Thymus (tissue), 14 donors: ENCODE measurements at places on chromosomes 5 and 9. TPM values are rescaled to one million over a fixed set of nuclear protein-coding genes. Genes with fewer than 3 reads are reported as not detected.

DNA sequence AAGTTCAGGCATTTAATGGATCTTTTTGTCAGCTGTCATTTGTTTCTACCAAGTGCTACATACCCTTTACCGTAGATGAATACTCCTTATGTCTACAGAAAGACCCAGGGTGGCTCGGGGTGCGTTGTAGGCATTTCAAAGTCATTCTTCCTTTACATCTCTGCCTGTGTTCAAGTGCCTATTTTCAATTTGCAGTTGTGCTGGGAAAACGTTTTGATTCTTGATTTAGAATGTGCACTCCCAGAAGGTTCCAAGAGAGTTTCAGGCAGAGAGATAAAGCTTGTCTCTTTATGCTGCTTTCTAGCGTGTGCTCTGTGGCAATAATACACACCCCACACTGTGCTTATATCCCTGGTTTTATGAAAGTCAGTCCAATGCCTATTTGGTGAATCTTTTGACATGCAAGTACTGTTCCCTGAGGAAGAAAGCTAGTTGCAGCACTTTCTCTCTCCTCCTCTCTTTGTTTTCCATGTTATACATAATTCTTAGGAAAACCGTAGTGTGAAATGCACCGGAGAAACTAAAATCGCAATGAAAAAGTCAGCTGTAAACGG, 828.1 kb upstream of the ZNF608 start:
- DNase-seq: no peak

GRCh38 chr5:54309276-54309675, 1.1 kb downstream of the ARL15 start:
- peak; percentile 7 for DNase-seq

- DNase-seq: no peak
These were observed 144.9 kb downstream of the BARX1 start for GRCh38 chr9:93810028-93810971.

GRCh38 chr5:63555874-63556273, 406.4 kb downstream of the HTR1A start:
- DNase-seq: no peak

Gene ARRDC3
- 94.2 TPM for total RNA-seq
